ENCODE measurements at places on chromosomes 5 and 9.

DNA sequence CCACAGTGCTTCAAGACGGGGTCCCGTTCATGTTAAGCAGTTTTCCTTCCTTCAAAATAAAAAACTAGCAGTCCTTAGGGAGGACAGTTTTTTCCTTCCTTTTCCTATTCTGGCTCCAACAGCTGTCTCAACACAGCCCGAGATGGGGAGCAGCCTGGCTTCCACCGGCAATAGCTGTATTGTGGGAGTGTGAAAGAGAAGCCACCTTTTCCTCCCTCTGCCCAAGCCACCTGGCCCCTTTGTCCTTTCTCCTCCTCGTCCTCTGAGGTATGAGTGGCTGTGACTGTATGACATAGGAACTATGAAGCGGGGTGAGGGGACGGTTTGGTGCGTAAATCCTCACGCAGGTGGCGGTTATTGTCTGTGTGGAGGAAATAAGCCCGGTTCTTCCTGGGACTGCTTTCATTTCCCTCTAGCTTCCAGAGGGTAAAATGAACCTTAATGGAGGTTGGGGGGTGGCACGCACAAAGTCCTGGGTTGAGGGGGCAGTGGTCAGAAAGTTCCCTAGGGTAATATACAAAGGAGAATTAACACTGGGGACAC lies 292.0 kb upstream of the DMRT1 start:
- DNase-seq: no peak

DNA sequence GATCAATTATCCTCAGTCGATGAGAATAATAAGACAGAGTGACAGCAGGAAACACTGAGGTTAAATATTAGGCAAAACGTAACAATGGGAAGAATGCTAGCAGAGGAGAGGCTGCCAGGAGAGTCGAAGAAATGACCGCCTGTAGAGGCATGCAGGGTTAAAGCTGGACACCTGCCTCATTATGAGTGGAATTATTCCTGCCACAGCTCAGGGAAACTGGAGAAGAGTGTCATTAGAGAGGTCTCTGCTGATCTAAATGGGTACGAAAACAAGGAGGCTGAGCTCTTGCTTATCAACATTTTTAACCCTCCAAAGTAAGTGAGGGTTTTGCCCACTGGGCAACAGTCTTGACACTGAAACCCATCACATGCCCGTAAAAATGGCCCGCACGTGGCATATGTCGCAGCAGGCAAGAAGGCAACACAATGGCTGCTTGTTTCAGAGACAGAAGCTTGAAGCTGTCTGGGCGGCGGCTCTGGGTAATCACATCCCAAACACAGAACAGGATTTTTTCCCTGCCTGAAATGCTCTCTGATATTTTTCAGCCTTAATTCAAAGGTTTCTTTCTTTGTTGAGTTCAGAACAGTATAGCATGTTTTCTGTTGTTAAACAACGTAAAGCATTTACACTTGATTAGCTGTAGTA lies 118.7 kb downstream of the MED27 start:
- DNase-seq: no peak

DNA sequence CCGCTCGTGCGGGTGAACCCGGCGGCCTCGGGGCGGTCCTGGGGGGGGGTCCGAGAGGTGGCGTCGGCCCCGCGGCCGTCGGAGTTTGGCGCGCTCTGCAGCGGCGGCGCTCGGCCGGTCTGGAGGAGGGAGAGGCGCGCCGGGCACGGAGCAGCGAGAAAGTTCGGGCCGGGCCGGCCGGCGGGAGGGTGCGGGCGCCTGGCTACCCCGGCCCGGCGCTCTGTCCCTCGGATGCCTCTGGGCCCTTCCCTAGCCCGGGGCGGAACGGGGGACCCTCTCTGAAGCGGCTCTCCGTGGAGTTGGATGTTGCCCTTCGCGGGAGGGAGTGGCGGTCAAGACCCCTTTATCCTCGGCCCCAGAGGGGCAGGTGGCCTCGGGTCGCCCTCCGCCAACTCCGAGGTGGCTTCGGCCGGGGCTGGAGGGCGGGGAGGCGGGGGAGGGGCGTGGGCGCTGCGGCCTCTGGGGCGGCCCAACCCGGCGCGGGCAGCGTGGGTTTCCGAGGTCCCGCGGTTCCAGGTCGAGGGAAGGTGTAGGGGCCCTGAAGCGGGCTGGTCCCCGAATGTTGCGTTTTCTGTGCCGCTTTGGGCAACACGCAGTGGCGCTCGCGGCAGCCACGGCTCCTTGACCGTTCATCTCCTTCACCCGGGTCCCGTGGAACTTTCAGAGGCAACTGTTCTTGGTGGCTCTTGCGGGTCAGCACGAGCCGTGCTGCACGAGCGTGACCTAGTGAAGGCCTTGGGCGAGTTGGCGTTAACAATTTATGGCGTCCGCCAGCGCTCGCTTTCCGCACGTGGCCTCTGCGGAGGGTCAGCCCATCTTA lies 290.5 kb downstream of the DOCK8 start:
- DNase-seq: peak; percentile 5

GRCh38 chr5:154215571-154216325 lies 25.2 kb downstream of the GALNT10 start:
- DNase-seq: no peak

- no peak for DNase-seq
These were observed 539.9 kb downstream of the DMRTA1 start for GRCh38 chr9:22986556-22986955.

DNA sequence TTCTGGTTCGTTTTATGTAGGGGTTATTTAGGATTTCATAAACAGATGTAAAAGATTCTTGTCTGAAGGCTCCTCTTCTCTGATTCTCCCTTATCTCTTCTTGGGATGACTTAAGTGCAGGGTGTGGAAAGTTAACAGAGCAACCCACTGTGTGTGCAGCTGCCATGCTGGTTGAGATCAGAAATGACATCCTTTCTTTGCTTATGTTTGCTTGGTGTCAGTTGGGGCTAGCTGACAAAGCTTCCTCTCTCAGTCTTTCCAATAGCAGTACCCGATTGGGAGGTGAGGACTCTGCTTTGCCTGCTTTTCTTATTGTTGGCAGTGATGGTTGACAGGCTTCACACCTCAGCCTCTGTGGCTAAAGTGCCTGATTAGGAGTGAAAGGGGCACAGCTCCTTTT lies 26.5 kb downstream of the OGN start:
- no peak for DNase-seq

GRCh38 chr9:131216806-131217205 lies 59.5 kb downstream of the FAM78A start:
- no peak for DNase-seq

Data from stimulated activated CD4-positive, alpha-beta T cell treated with anti-CD3 and anti-CD28 coated beads, Interleukin-4, amount 100 ng/mL, for 1 hour (primary cell).